ENCODE measurements at places on chromosomes 11 and 22. TPM values are rescaled to one million over a fixed set of nuclear protein-coding genes. Genes with fewer than 3 reads are reported as not detected.

GRCh38 chr11:134224710-134225664 is 516 bp downstream of the VPS26B start:
- DNase-seq, result peak; percentile 17

Gene APOBEC3B
- 1.6 TPM for total RNA-seq

DNA sequence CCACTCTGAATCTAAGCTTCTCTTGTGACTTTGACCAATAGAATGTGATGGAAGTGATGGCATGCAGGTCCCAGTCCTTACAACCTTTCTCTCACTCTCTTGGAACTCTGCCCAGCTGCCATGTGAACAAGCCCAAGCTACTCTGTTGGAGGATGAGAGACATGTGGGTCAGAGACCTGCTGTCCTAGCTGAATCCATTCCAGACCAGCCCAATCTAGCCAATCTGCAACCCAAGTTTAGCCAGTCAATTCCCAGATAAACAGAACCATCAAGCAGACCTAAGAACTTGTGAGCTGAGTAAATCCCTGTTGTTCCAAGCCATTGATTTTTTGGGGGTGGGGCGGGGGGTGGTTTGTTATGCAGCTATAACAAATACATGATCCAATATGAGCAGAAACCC is 69.2 kb upstream of the GRK3 start:
- no peak for DNase-seq

Gene PLEKHA7
- total RNA-seq, result 2.7 TPM

Gene OR2AG2
- 1.6 TPM for total RNA-seq

Gene IGLL1
- 203 TPM for total RNA-seq

DNA sequence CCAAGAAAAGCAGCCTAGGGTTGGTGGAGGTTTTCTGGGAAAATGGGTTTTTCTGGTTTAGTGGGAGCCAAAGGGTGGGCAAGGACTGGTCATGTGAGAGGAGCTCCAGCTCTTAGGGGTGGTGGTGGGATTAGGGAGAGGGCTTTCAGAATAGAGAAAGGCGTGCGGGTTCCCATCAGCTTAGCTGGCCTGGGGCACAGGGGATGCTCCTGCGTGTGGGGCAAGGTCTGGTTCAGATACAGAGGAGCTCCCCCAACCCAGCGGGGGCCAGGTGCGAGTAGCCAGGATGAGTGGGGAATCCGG is 644 bp downstream of the TMEM134 start:
- no peak for DNase-seq

DNA sequence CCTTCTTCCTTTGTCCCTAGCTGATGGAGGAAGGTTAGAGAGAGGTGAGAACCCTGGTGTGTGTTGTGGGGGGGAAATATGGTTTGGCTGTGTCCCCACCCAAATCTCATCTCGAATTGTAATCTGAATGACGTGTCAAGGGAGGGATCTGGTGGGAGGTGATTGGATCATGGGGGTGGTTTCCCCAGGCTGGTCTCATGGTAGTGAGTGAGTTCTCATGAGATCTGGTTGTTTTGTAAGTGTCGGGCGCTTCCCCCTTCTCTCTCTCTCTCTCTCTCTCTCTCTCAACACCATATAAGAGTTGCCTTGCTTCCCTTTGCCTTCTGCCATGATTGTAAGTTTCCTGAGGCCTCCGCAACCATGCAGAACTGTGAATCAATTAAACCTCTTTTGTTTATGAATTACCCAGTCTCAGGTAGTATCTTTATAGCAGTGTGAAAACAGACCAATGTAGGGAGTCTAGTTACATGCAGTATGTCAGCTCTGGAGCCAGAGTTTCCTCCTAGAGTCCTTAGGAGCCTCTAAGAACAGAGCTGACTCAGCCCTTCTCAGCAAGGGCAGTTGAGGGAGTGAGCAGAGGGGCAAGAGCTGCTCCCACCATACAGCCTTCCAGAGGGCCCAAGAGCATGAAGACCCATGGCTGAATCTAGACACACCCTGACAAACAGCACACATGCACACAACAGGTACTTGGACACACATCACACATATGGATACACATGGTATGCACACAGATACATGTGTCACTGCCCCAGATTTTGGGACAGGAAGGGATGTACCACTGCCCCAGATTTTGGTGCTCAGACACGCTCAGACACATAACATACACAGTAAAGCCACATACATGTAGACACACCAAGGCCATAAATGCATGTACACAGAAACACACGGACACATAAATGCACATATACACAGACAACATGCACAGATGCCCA is 12.9 kb upstream of the LRRC32 start:
- DNase-seq, result no peak

DNA sequence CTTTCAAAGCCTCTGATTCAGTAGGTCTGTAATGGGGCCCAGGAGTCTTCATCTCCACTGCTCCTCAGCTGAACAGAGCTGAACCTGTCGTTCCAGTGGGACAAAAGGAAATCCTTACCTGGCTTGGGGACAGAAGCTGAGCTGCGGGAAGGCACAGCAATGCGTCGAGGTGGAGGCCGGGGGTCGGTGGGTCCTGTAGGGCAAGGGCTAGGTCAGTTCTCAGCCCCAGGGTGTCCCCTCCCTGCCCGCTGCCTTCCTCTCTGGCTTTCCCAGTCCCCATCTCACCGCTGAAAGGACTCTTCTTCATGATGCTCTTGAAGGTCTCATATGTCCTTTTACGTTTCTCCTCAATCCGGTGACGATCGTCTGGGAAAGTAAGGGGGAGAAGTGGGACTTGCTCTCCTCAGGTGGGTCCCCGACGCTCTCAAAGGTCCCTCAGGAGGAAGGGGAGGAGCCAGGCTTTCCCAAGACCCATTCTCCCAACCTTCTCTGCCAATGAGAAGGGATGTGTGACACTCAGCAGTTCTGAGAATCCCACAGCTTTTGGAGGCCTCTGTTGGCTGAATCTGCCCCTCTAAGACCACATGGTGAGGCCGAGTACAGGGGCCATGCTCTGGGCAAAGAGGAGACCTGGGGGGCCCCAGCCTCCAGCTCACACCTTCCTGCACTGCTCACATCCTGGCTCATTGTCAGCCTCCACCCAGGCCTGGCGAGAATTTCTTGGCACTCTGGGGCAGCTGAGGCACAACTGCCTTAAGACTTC is 7.0 kb downstream of the RELA start:
- no peak for DNase-seq

Gene SCARF2
- 0.54 TPM for total RNA-seq

- DNase-seq, result no peak
Observed at GRCh38 chr11:95163106-95163505, 67.9 kb downstream of the SESN3 start.

Gene RIBC2
- 0.54 TPM for total RNA-seq

Gene ANO1
- not detected for total RNA-seq

DNA sequence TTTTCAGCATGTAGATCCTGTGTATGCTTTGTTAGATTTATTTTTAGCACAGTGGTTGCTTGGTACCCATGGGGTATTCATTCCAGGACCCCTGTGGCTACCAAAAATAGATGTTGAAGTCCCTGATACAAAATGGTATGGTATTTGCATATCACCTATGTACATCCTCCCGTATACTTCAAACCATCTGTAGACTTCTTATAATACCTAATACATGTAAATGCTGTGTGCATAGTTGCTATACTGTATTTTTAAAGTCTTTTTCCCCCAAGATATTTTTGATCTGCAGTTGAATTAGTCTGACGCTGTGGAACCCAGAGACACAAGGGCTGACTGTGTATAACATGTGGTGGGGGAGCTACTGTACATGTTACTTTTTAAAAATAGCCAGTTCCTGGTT is 101.1 kb downstream of the ATXN10 start:
- DNase-seq, result no peak

- DNase-seq, result no peak
Observed at GRCh38 chr22:43395086-43395695, 16.6 kb upstream of the MPPED1 start.

Gene SMC1B
- total RNA-seq, result not detected

- peak; percentile 68 for DNase-seq
Observed at GRCh38 chr11:65378208-65378927, 4.1 kb downstream of the SLC25A45 start.

- no peak for DNase-seq
Observed at GRCh38 chr11:123438131-123438627, 8.1 kb downstream of the GRAMD1B start.

Gene FGF3
- not detected for total RNA-seq

All from hematopoietic multipotent progenitor cell (in vitro differentiated cells).